CD4-positive, alpha-beta memory T cell (primary cell): ENCODE measurements at places on chromosomes 3 and 15. TPM values are rescaled to one million over a fixed set of nuclear protein-coding genes. Genes with fewer than 3 reads are reported as not detected.

The GOLGA6L10 gene
- 0.98 TPM for polyA plus RNA-seq

The CCK gene
- polyA plus RNA-seq: not detected

The TF gene
- polyA plus RNA-seq: not detected

The BAHD1 gene
- 4.6 TPM for polyA plus RNA-seq

The CHMP2B gene
- 47.3 TPM for polyA plus RNA-seq

The NPAP1 gene
- polyA plus RNA-seq: not detected

DNA sequence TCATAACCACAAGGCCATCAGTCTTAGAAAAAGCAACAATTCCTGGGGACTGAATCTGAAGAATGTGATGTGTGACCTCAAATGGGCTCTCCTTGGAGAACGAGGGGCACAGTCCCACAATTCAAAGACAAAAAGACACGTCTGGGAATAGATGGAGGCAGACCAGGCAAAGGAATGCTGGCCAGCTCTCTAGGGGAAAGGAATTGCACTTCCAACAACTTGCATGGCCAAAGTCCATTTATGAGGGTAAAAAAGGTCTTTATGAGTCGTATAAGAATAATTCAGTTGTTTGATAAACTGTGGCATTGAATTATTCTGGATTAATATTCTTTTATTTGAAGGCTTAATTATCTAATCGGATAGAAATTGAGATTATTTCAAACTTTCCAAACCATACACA, 180.5 kb upstream of the FEZF2 start:
- DNase-seq: no peak

- no peak for DNase-seq
These were observed 76.4 kb downstream of the AKAP13 start for GRCh38 chr15:85456798-85457197.

- DNase-seq: peak; percentile 57
These were observed 1.9 kb upstream of the VWA5B2 start for GRCh38 chr3:184227481-184227935.

DNA sequence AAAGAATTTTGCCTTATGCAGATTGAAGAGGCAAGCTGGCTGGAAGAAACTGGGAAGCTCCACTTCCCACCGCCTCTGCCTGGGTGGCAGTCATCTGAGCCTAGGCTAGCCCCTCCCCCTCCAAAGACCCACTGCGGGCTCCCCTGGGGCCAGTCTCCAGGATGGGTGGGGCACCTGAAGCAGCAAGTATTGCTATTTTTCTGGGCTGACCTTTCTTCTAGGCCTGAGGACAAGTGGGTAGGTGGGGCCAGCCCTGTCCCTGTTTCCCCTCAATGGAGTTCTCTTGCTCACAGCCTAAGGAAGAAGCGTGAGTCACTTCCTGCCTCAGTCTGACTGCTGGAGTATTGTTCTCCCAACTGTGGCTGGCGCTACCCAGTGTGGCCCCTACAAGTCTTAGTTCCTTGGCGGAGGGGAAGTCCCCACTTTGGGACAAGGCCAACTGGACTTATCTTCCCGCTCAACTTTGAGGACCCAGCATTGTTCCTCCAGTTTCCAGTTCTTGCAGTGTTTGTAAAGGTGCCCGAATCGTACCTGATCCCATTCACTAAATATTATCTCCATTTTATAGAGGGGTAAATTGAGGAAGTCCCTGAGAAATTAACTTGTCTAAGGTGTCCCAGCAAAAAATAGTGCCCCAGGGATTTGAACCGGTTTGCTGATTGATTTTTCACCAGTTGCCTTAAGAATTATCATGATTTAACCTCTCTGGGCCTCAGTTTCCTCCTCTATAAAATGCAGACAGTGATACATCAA, 1.4 kb downstream of the FURIN start:
- DNase-seq: no peak

GRCh38 chr3:179247289-179248015, 3.5 kb downstream of the KCNMB3 start:
- DNase-seq: no peak

DNA sequence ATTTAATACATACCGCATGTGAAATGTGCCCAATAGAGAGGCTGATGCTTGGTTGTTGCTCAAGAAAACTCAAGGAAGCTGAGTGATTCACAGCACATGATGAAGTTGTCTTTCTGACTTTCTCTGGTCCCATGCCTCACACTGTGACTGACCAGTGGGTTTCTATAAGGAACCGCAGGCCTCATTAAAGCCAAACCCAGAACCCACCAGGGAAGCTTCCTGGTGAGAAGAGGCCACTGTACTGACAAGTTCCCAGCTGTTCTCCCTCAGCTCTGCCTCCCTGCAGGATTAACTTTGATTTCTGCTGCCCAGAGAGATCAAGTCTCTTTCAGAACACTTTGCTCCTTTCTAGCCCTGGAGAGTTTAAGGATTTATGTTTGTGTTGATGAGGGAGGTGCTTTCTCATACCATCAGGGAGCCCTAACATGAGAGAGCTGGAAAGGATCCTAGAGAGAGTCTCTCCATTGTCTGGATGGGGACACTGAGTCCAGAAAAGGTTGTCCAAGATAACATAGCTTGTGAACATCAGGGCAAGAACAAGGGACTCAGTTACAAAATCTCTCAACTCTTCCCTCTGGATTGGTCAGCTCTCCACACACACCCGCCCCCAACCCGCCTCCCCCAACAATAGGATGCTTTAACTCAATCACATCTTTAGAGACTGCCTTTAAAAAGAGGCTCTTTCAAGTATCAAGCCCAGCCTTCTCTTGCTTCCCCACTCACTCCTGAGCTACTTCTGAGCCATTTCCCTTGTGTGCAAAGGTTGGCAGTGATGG, 303.2 kb upstream of the TLE3 start:
- DNase-seq: no peak

GRCh38 chr3:194272221-194272620, 78.9 kb downstream of the CPN2 start:
- no peak for DNase-seq

DNA sequence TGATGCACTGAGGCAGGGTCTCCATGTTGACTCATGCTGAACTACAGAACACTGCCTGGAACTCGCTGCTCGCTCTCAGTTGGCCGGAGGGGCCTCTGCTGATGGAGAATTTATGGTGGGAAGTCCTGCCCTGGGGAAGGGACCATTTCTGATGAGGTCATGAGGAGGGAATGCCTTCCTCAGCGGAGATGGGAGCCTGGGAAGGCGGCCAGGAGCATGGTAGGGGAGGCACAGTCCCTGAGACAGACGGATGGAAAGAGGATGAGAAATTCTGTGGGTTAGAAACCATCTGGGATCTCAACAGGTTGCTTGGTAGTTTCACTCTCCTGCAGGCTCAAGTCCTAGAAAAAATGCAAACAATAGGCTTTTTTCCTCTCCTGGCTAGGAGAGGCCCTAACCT, 56.8 kb upstream of the TPM1 start:
- no peak for DNase-seq

DNA sequence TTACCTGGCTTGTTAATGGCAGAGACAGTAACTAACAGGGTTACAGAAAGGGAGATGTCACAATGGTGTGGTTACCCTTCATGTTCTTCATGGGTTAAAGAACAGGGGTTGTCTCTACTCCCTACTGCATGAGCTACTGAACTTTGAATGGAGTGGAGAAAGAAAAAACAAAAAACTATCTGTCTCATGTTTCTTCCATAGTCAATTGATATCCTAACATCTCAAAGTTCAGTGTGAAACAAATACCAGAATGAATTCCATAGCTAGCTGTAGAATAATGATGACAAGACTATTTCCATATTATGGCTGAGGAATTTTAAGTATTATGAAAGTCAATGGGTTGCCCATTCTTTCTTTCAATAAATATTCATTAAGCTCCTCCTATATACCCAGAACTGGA, 161.3 kb upstream of the LPP start:
- no peak for DNase-seq

DNA sequence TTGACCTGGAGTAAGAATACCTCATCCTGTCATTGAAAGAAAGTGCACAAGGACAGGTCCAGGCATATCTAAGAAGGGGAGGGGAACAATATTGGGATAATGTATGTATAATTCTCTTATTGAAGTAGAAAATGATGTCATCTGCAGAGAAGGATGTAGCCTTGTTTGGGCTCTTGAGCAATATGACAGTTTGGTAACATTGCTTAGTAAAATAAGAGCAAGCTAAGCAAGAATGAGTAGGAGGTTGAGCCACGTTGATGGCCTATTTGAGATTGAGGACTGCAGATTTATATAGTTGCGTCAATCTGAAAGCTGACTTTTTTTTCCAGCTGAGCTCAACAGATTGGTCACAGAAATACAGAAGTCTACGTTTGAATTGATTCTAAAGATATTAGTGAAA, 145.2 kb downstream of the FILIP1L start:
- no peak for DNase-seq

- DNase-seq: no peak
These were observed 123.9 kb upstream of the AGBL1 start for GRCh38 chr15:85955501-85956391.

DNA sequence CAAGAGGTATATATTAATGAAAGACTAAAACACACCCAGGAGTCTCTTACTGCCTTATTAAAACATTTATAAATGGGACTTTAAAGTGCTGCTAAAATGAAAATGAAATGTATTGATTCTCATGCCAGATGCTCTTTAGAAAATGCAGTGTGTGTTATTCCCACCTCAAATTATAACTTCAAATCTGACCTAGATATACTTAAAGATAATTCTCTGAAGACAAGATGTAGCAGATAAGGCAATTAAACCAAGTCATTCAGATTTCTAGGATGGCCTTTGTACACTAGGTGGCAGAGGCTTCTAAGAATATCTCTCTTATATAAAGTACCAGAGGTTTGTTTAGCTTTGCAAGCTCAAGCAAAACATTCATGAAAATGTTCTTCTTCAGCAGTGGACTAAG, 26.9 kb upstream of the GOLGA8B start:
- peak; percentile 27 for DNase-seq

- peak; percentile 64 for DNase-seq
These were observed 124.1 kb upstream of the RASGRP1 start for GRCh38 chr15:38688761-38689160.

GRCh38 chr15:62999923-63000561, 42.5 kb upstream of the TPM1 start:
- no peak for DNase-seq
